ENCODE measurements at places on chromosomes 12 and 14.
A peak's percentile ranks its signal among the peaks of the same experiment; 100 is the strongest.

GRCh38 chr12:58268069-58268468 is 326.7 kb downstream of the ATP23 start:
- DNase-seq = no peak

- DNase-seq = no peak
Measured at GRCh38 chr12:98274430-98275130, 240.8 kb upstream of the TMPO start.

- peak; percentile 98 for DNase-seq
Measured at GRCh38 chr12:6383572-6384498, at the start of gene LTBR. Gene LTBR (plus strand): TSS chr12:6384162. CDS start chr12:6384359, 197 bp downstream.

DNA sequence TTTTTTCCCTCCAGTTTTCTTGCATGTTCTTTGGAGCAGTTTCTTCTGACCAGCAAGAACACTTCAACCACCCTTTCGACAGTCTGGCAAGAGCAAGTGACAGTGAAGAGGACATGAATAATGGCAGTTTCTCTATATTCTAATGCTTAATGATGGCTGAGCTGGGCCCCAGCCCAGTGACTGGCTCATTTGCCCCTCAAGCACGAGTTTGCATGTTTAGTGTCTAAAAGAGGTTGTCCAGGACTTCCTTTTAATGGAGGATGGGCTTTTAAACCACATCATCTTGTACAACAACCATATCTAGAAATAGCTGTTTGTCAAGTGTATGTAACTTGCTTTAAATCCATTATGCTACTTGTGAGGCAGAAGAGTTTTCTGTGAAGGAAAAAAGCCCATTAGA is 28.4 kb downstream of the RAD9B start:
- no peak for DNase-seq

DNA sequence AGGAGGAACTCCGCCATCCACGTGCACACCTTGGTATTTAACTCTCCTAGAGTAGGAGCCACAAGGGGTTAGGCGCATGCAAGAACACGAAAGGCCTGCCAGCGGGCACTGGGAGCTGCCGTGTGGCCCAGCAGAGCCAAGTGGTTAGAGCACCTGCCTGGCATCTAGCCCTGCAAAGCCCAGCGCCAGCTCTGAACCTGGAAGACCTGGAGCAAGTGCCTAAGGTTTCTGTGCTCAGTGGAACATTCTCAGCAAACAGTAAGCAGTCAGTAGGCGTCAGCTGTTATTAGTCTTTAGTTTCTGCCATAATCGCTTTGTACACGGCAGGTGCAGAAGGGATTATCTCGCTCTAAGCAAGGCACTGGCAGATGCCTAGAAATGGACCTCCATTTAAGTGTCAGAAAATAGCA is 55.4 kb downstream of the SETD3 start:
- no peak for DNase-seq

GRCh38 chr12:128796439-128797118 is 27.2 kb downstream of the SLC15A4 start:
- no peak for DNase-seq

DNA sequence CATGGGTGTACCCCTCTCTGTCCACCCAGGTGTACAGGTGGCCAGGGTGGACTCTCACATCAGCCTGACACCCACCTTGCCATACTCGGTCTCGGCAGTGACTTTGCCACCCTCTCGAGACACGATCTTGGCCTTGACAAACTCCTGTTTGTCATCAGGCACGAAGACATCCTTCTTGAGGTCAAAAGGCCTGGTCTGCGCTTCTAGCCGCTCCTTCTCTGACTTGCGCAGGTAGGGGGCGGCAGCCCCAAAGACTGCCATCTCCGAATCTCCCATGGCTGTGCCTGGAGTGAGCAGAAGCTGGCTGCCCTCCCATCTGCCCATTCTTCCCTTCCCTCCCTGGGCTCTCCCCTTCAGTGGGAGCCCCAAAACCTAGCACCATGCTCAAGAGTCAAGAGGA is 2.0 kb downstream of the MYH7 start:
- no peak for DNase-seq

GRCh38 chr12:31033146-31033545 is 40.5 kb upstream of the DDX11 start:
- no peak for DNase-seq

DNA sequence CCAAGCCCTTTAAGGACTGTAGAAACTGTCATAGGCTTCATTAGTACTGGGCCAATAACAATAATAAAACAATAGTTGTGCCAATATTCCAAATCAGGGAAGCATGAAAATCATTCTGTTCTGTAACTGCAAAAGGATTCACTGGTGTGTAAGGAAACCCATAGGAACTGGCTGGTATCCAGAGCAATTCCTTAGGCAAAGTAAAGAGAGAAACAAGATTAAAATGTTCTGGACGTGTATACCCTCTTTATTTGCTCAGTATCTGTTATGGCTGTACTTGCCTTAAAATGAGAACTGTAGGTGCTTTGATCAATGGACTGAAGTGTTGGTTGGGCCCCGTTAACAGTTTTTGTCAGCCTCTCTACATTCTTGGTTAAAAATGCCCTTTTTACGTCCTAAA is 72.4 kb upstream of the STAC3 start:
- no peak for DNase-seq

DNA sequence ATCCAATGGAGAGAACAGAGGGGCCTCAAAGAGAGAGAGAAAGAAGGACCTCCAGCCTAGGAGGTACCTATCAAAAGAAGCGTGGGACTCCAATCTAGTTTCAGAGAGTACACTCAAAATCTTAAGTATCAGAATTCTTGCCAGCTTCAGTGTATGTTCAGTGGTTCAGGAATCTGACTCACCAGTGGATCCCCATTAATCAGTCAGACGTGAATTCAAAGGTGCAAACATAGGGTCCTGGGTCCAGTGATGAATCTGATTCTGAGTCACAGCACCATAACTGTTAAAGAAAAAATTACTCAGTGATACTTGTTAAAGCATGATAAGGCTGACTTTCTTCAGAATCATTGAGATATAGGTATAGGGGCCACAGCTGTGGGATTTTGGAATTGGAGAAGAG is 33.2 kb downstream of the ETNK1 start:
- DNase-seq = no peak

DNA sequence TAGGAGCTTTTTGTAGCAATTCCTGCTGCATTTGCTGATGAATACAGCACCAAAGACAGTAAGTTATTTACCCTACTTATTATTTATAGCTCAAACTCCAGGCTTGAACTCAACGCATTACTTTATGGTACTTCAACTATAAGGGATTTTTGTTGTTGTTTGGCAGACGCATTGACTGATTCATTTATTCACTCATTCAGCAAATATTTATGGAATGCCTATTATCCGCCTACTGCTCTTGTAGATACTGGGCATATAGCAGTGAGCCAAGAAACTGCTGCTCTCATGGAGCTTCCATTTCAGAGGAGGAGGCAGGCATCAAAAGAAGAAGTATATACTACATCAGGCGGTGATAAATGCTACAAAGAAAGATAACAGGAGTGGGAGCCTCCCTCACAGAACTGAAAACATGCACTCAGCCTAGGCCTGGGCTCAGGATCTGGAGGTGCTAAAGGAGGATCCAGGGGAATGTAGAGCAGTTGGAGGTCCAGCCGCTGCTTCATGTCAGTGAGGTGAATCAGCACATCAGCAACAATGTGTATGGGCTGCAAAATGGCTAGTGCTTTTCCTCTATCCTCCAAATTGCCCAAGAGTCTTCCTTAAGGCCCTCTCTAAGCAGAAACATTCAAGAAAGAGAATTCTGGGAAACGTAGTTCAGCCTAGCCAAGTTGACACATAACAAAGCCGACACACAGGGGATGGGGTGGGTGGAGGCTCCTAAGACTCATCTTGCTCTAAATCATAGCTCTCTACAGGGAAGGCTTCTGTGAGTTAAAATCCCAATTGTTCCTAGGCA is 157.5 kb downstream of the NRXN3 start:
- DNase-seq = no peak

DNA sequence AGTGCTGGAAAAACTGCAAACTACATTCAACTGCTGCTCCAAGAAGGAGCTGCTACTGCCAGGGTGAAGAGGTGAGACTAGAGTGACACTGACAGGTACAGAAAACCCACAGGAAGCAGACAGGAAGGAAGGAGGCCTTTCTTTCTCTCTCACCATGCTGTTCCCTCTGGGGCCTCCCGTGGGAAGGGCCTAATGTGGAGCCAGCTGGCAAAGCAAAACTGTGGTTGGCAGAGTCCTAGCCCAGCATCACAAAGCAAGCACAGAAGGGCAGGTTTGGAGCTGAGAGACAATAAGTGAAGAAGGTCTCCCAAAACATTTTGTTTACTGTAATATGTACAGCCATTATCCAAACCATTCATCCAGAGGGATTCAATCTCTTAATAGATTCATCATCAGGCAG is 122.5 kb upstream of the MAX start:
- DNase-seq = no peak

DNA sequence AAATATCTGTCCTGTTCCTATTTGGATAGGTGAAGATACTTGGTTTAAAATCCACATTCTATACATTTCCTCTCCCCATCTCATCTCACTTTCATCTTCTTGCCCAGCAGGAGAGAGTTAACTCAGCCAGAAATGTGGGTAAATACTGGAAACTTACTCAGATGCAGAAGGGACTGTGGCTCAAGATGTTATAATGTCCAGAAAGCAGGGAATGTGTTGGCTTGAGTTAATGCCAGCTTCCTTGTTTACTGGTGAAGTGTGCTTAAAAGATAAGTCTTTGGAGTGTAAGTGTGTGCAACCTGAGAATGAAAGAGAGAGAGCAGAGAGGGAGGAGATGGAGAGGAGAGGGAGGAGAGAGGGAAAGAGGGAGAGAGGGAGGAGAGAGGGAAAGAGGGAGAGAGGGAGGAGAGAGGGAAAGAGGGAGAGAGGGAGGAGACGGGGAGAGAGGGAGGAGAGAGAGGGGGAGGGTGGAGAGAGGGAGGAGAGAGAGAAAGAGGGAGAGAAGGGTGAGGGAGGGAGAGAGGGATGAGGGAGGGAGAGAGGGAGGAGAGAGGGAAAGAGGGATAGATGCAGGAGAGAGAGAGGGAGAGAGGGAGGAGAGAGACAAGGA is 22.0 kb upstream of the SNRPF start:
- DNase-seq = no peak

DNA sequence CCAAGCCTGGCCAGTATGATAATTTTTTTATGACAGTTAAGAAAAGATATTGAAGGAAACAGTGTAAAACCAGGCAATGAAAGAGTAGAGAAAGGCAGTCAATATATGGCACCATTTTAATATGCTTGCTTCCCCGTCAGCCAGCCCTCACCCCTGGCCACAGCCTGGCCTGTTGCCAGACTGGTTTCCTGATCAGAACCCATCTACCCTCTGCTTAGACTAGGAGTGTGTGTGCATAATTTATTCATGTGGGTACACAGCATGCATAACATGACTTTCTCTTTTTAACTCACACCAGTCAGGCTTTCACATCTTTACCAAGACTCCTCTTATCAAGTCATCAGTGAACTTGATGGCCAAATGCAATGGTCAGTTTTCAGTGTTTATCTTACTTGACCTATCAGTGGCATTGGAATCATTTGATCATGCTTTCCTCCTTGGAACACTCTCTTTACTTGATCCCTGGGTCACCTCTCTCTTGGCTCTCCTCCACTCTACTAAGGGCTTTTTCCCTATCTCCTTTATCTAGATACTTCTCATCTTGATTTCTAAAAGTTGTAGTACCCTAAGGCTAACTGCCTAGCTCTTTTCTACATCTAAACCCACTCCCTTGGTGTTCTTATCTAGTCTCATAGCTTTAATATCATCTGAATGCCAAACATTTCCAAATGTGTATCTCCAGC is 10.0 kb upstream of the GPR19 start:
- no peak for DNase-seq

- DNase-seq = no peak
Measured at GRCh38 chr12:92155733-92156132, 10.1 kb upstream of the BTG1 start.

GRCh38 chr12:116200812-116201211 is 76.7 kb downstream of the MED13L start:
- DNase-seq = no peak

DNA sequence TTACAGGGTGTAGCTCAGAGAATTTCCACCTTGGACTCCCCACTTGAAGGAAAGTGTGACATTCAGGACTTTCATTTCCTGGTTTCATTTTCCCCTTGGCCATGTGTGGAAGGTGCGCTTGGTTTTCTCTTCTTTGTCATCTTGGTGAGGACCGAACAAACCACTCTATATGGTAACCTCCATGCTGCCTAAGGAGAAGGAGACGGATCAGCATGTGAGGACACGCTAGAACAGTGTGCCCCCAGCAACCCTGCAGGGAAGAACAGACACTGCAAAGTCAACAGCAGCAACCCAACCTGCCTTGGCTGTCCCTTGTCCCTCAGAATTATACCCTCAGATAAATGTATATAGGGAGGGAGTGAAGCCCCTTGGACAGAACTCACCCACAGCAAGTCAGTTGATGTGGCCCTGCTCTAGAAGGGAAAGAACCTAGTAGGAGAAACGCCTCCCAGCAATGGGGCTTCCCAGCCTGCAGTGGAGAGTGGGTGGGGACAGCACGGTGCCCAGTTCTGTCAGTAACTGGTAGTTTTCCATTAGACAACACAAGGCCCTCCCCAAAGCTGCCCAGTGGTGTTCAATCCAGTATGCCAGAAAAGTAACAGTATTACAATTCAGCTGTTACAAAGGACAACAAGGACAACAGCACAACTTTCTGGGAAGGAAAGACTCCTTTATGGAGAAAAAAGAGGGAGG is 18.9 kb upstream of the COCH start:
- no peak for DNase-seq

GRCh38 chr14:54927551-54927950 is 24.9 kb upstream of the GCH1 start:
- no peak for DNase-seq

Data from left cardiac atrium (tissue), 4 donors.